ENCODE measurements at places on chromosomes 5 and 9.

- no peak for DNase-seq
Observed at GRCh38 chr5:95114305-95114704, 170.6 kb downstream of the MCTP1 start.

GRCh38 chr9:89497978-89498851 lies at the start of gene SEMA4D:
Gene SEMA4D (minus strand): TSS chr9:89498113. CDS start chr9:89405456, 92,657 bp downstream.
- peak; percentile 42 for DNase-seq

- DNase-seq = peak; percentile 57
Observed at GRCh38 chr9:133148199-133149129, 15.2 kb downstream of the GBGT1 start.

DNA sequence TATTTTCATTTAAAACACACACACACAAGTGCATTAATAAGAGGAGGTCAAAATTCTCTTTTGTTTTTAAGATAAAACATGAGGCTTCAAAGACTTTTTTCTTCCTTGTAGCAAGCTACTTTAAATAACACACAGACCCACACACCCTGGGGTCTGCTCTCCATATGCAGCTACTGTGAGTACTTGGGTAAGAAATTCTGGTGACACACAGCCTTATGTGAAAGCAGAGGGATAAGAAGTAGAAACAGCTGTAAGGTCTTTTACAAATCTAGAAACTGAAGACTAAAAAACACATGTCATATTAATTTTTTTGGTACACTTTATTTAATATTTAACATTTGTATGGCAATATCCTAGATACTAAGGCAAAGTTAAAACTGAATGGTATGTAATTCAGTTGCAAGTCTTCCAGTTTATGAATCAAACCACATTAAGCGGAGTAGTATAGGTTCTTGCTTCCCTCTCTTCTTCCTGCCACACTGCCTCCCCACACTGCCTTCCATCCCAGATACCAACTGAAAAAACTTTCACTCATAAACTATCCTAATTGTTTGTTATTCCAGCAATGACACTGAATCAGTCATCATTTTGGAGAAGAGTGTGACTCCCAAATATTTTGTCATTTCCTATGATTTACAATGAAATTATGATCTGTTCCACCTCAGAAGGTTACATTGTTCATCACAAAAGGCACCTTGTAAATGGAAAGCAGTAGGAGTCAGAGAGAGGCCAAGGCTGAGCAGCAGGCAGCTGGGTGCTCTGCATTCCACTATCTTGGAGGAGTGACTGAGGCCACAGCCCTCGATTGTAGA lies 92.0 kb downstream of the PLCXD3 start:
- DNase-seq = no peak

DNA sequence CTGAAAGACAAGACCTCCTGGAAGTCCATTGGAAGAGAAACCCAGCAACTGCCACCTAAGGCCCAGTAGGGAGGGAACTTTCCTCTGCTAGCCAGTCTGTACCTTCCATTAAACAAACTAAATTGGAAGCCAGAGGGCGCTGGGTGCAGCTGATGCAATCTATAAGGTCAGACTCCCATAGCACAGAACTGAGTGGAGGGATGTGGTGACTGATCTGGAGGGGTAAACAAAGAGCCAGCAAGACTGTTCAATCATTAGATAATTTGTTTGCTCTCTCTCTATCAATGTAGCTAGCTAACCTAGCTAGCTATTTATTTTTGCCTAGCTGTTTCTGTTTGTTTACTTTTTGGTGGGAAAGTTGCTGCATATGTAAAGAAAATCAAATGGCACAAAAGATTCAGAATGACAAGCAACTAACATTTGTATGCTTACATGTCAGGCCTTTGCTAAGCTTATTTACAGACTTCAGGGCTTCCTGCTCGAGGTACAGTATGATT lies 291.8 kb upstream of the DAB2 start:
- no peak for DNase-seq

GRCh38 chr5:43042176-43042625 lies 2.1 kb upstream of the ANXA2R start:
- peak; percentile 81 for DNase-seq

DNA sequence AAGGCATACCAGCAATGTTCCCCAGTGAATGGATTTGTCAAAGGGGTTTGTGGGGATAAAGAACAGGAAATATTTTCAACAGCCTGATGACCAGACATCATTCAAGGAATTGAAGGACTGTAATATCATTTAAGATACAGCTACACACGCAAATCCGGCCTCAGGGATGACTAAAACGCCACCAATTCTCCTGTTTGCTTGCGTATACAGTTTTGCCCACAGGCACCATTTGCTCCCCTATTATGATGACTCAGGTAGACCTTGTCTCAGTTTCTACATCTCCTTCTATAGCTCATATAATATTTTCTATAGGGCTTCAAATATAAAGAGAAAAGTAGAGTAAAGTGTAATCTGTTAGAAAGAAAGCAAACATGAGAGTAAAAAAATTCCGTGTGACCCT lies 29.7 kb upstream of the ITGA1 start:
- no peak for DNase-seq

- no peak for DNase-seq
Observed at GRCh38 chr5:68122439-68123328, 92.9 kb upstream of the PIK3R1 start.

- no peak for DNase-seq
Observed at GRCh38 chr5:14603141-14603540, 21.5 kb downstream of the OTULINL start.

DNA sequence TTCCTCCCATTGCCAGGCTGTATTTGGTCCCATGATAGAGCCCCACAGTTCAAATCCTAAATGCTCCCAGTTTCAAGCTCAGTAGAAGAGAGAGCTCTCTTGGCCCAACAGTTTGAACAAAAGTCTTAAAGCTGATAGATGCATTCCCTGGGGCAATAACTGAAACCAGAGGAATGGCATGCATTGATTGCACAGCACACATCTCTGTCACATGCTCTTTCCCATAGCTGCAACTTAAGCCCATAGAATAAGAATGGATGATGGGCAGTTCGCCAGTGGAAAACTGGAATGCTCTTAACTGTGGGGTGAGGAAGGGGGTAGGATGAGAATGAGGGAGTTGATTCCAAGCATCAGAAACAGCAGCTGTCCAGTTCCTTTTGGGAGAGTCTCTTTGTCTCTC lies 1942.4 kb upstream of the WWC1 start:
- DNase-seq = no peak

DNA sequence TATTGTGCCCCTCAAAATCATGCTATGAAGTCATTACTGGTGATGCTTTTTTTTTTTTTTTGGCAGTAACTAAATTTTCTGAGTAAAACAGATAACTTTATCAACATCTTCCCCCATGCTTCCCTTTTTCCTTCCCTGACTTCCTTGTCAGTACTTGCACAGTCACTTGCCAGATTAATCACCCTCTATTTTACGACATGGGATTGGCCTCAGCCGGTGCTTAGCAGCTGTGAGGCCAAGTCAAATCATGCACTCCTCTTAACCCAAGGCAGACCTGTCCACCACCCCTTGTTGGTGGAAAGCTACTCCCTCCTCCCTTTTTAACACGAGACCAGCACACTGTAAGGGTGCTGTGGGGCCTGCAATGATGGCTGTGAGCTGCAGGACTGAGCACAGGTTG lies 118.0 kb upstream of the OTULINL start:
- DNase-seq = no peak

GRCh38 chr9:135888126-135888765 lies 19.1 kb downstream of the CAMSAP1 start:
- no peak for DNase-seq

GRCh38 chr9:107142896-107143603 lies 140.0 kb upstream of the RAD23B start:
- no peak for DNase-seq

DNA sequence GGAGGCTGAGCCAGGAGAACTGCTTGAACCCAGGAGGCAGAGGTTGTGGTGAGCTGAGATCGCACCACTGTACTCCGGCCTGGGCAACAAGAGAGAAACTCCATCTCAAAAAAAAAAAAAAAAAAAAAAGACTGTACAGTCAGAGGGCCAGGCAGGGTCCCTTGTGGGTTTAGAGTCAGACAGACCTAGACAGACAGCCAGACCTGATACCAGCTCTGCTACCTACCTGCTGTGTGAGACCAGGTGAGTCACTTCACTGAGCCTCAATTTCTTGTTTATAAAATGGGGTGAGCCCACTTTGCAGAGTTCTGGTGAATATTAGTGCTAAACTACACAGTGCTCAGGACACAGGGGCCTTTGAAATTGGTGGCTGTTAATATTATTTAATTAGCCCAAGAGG lies 19.7 kb downstream of the TRIM14 start:
- DNase-seq = peak; percentile 31

DNA sequence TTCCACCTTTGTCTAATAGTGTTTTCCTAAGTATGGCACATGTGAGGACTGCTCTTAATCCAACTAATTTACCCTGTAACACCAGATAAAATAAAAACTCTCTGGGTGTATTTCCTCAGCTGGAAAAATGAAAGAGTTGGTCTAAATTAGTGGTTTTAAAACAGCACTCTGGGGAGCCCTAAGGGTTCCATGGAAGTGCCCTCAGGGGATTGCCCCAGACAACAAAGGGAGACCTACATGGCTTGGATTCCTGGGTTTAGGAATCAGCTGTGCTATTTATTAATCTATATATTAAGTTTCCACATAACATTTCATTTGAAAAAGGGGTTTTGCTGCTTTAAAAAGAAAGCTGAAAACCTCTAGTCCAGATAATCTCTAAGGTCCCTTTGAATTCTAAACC lies 20.2 kb downstream of the ADAMTS6 start:
- DNase-seq = no peak

- no peak for DNase-seq
Observed at GRCh38 chr9:89077519-89077918, 86.3 kb downstream of the S1PR3 start.

DNA sequence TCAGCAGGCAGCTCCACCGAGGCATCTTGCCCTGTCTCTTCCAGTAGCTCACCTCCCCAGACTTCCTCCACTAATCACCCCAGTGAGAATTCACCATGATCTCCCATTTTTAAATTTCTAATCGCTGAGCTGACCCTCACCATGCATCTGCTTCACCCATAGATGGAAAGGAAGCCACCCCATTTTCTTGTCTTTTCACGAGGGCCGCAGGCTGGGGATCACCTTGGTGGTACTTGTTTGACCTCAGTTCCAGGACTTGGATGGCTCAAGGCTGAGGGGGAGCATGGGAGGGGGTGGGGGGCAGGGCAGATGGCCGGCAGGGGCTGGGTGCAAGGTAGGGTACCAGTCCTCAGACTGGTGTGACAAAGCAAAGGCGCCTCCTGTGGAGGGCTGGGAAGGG lies 3.6 kb downstream of the PROP1 start:
- DNase-seq = no peak

DNA sequence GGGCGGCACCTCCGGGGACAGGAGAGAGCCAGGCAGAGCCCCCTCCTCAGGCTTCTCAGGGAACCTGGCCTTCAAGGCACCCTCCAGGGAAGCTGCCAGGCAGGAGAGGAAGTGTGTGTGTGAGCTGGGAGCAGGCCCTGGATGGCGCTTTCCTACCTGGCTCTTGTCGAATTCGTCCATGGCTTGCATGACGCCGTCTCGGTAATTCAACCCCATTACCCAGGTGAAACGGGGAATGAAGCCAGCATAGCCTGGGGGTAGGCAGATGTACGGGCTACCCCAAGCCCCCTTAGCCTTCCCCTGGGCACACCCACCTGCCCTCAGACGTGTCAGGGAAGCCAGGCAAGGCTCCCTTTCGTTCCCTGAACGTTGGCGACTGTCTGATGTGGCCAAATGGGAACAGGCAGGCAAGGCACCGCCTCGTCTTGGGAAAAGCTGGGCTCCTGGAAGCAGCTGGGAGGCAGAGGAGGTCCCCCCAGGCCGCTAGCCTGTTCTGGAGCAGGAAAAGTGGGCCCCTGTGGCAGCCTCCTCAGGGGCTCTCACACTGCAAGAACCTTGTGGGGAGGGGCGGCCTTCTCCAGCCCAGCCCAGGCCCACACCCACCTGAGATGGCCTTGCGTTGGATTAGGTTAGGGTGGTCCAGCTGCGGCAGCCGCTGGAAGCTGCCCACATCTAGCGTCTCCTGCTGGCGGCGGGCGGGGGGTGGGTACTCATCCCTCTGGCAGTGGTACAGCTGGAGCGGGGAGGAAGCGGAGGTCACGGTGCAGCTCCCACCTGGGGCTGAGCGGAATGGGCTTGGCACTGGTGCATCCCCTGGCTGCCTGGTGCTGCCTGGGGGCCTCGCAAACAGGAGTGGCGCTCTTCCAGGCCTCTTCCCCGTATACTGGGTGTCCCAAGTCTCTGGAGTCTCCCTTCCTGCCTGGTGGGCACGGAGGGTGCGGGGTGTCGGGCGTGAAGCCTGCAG lies 3.7 kb downstream of the TUBB4B start:
- DNase-seq = no peak

GRCh38 chr5:115402822-115403577 lies 106.5 kb upstream of the CCDC112 start:
- no peak for DNase-seq

- no peak for DNase-seq
Observed at GRCh38 chr9:4086119-4087090, 213.5 kb downstream of the GLIS3 start.

- DNase-seq = no peak
Observed at GRCh38 chr9:116450378-116451139, 236.5 kb upstream of the TRIM32 start.

DNA sequence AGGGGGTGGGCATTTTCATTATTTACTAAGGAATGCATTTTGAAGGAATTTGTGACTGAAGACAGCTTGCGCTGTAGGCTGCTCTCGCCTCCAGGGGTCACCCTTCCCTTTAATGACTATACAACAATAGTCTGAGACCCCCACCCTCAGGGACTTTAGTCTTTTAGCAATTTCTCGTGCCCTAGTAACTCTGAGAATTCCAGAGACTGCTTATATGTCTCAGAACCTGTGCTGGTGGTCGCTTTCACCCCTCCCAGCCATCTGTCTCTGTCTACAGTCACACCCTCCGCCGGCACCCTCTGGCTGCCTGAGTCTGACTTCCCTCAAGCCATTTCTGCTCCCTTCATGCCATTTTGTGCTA lies 671.4 kb downstream of the NR2F1-AS1 start:
- no peak for DNase-seq

DNA sequence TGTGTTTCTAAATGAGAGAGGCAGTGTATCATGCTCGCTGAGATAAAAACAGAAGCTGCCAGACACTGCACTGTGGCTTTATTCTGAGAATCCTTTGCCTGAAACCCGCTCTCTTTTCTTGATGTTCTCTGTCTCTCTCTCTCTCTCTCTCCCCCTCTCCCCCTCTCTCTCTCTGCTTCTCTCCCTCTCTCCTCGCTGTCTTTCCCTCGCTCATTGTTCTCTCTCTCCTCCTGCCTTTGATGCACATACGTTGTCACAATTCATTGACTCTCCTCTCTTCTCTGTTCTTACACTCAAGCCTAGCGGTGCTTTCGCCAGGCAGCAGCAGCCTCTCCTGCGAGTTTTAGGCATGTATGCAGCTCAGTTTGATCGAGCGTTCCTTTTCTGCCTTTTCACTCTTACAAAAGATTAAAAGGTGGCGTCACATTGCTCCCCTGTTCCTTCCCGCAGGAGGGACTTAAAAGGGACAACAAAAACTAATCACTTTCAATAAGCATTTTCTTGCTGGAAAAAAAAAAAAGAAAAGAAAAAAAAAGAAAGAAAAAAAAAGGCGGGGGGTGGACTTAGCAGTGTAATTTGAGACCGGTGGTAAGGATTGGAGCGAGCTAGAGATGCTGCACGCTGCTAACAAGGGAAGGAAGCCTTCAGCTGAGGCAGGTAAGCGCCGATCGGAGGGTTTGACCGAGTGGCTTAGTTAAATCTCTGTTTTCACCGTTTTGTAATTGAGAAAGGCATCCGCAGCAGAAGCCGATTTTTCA lies 717.9 kb upstream of the WWC1 start:
- DNase-seq = no peak

Measured in effector CD4-positive, alpha-beta T cell (primary cell).